Stimulated activated CD8-positive, alpha-beta memory T cell treated with anti-CD3 and anti-CD28 coated beads, Interleukin-4, amount 100 ng/mL, for 4 hours (primary cell): ENCODE measurements at places on chromosomes 12 and 14.

DNA sequence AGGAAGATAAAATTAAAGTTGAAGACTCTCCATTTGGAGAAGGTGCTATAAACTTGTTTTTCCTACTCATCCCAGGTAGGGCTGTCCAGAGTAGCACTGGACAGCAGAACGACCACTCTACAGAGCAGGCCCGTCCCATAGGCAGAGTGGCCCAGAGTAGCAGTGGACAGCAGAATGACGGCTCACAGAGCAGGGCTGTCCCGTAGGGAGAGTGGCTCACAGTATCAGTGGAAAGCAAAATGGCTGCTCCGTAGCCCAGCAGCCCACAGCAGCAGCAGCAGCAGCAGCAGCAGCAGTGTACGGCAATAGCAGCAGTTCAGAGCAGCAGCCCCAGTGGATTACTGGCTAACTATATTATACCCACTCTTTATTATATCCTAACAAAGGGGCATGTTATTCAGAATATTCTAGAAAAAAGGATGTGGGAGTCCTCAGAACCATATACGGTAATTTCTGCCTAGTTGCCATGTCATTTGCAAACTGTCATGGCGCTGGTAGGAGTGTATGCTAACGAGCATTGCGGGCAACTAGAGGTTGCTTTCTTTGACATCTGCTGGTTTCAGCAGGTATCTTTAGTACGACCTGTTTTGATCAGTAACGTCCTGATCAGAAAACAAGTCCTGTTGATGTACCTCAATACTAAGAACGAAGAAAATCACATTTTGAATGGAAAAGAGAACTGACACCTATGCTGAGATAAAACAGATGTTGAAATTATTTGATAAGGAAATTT, 567.3 kb downstream of the SLC16A7 start:
- DNase-seq = no peak

DNA sequence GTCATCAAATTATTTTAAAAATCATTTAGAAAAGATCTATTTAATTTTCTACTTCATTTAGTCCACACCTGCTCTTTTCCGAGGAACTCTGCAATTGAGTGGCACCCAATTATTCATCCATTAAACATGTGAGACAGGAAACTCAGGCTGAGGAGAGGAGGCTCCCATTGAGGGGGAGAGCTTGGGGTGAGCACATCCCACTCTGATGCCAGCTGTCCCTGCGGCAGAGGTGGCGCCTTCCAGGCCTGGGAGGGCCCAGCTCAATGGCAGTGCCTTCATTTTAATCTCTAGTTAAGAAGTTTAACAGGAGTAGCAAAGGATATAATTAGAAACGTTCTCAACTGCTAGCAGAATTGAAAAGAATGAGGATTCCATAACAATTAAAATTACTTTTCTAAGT, 92.0 kb downstream of the ITPR2 start:
- no peak for DNase-seq

DNA sequence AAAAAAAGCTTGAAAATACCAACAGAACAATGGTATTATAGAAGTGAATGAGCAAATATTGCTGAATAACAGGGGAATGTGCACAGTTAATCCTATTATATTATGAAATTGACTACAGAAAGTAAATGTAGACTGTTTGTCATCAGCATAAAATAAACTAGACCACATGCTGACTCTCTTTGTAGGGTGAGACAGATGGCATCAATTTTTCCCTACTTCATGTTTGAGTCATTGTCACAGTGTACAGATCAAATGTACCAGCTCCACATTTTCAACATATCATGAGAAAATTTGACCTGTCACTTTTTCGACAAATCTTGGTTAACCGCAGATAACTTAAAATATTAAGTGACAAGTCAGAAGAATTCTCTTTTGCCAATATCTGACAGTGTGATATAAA, 421.0 kb downstream of the RPL10L start:
- no peak for DNase-seq

- DNase-seq = no peak
Observed at GRCh38 chr12:25615119-25615518, 62.0 kb upstream of the LMNTD1 start.

DNA sequence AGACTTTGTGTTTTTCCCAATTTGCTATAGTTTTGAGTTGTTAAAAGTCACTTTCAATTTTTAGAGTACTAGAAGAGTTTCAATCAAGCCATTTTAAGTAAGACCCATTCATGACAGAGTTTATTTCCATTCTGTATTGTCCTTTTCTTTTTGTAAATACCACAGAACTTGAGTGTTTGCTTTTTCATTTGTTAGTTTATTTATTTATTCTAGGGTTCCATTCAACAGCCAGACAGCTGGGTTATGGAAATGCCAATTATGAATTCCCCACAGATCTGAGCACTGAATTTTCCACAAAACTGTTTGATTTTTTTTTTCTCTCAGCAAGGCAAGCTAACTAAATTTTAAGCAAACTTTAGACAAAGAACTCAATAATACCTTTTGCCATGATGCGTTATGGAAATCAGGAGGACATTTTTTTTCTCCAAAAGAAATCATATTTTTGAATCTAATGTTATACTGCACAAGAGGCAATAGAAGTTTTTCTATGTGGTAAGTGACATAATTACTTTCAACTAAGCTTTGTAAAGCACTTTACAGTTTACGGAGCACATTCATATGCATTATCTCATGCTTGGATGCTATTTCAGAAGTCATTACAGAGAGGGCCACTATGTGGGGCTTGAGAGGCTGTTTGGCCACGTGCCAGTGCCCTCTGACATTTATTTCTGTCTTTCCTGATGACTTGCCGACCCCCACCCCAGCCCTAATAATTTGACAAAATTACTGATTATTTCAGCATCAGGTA, 181.5 kb downstream of the VRK1 start:
- no peak for DNase-seq

- no peak for DNase-seq
Observed at GRCh38 chr12:5114436-5114835, 70.8 kb downstream of the KCNA5 start.

GRCh38 chr12:95834572-95834971, 24.2 kb upstream of the SNRPF start:
- DNase-seq = no peak

- DNase-seq = no peak
Observed at GRCh38 chr12:5505751-5506150, 73.8 kb downstream of the NTF3 start.

DNA sequence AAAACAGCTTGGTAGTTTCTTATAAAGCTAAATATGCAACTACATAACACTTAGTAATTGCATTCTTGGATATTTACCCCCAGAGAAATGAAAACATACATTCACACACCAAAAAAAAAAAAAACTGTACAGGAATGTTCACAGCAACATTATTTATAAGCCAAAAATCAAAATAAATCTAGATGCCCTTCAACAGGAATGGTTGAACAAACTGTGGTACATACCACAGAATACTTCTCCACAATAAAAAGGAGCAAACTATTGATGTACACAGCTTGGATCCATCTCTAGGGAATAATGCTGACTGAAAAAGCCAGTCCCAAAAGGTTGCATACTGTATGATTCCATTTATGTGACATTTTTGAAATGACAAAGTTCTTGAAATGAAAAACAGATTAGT, 62.1 kb upstream of the SLC38A4 start:
- DNase-seq = no peak

GRCh38 chr14:41606282-41606531, 469 bp upstream of the LRFN5 start:
- DNase-seq = no peak

- DNase-seq = no peak
Observed at GRCh38 chr12:102022286-102022685, 39.5 kb downstream of the WASHC3 start.

DNA sequence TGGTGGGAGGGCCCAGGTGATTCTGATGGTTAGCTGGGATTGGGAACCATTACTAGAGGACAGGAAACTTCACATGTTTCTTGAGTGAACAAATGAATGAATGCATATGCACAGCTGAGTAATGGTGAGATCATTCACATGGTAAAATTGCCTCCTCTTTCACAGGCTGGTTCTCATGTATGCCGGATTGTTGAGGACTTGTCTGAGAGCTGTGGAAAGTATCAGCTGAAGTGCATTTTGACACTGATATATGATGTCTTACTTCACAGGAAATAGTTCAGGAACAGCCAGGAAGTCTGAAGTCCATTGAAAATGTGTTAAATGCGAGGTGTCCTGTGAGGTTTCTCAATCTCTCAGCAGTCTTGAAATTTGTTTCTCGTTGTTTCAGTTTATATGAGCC, 77.6 kb upstream of the DACT1 start:
- DNase-seq = no peak

- no peak for DNase-seq
Observed at GRCh38 chr12:14185427-14186192, 179.9 kb upstream of the ATF7IP start.

- DNase-seq = no peak
Observed at GRCh38 chr12:122732170-122732569, 1.5 kb upstream of the HCAR1 start.

DNA sequence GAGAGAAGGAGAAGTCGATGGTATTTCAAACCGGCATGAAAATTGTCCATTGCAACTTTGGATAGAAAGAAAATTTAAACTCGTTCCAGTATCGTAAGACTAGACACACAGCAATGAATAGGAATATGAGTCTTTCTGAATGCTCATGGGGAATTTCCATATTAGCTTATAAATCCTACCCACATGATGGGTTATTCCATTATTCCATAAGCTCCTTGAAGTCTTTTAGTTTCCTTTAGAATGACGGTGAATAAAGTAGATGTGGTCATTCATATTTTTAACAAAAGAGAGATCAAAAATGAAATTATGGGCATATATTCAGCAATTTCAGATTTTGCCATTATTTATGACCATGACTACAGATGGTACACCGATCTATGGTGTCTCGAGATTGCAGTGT, 163.4 kb upstream of the HMGA2 start:
- no peak for DNase-seq

GRCh38 chr12:68468036-68468435, 135.9 kb upstream of the MDM1 start:
- no peak for DNase-seq

DNA sequence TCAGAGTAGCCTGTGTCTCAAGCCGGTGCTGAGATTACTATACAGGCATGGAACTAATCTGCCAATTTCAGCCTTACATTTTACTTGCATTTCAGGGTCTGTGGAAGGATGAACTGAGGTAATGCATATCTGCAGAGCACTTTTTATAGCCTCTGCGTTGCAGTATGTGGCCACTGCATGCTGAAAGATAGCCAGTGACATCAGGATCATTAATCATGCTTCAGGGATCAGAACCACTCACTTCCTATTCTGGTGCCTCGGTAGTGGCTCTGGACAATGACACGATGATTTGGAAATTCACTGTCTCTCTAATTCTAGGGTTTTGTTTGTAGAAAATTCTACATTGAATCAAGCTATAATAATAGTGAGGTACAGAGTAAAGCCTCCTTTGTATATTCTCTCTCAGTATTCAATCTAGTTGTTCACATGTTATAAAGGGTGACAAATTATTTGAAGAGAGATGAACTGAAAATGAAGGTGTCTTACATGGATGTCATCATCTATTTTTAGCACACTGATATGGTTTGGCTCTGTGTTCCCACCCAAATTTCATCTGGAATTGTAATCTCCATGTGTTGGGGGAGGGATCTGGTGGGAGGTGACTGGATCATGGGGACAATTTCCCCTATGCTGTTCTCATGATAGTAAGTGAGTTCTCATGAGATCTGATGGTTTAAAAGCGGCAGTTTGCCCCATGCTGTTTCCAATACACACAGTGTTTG, 554.3 kb upstream of the MIS18BP1 start:
- DNase-seq = no peak

DNA sequence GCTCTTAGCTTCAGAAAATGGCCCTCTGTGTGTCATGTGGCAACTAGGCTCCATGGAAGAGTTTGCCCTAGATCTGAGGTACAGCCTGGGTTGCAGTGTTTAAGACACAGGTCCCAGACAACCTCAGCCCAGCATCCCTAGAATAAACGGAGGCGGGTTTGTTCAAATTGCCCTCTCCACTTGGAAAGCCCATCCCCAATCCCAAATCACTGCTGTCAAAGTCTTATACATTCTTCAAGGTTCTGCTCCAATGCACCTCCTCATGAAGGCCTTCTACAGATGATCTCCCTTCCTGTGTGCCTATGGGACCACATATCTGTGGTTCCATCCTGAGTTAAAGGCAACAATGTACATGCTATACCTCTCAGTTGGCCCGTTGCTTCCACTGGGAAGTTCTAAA, 289.8 kb downstream of the DPF3 start:
- DNase-seq = no peak

DNA sequence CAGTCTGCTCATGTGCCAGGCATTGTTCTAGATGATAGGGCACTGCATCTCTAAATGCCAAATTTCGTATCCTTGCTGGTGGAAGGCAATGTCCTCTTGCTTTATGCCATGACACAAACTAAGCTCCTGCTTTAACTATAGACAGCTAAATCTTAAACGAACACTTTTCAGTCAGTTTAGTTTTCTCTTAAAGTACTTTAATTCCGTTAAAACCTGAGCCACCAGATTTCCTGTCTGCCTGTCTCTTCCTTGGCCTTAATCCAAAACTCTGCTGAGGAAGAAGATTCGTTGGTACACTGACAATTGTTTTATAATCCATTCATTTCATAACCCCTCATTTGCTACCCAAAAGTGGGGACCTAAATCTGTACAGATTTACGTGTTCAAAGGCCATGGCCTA, 194.4 kb upstream of the BCL2L14 start:
- DNase-seq = no peak

DNA sequence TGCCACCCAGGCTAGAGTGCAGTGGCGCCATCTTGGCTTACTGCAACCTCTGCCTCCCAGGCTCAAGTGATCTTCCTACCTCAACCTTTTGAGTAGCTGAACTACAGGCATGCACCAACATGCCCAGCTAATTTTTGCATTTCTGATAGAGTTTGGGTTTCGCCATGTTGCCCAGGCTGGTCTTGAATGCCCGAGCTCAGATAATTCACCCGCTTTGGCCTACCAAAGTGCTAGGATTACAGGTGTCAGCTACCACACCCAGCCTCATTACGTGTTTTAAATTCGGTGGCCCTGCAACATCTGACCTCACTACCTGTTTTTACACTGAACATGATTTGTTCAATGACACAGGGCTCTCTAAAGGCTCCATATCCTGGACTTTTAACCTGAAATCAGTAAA, 22.9 kb upstream of the RDH16 start:
- DNase-seq = no peak

- no peak for DNase-seq
Observed at GRCh38 chr12:26239122-26239851, 43.9 kb downstream of the SSPN start.

- DNase-seq = no peak
Observed at GRCh38 chr12:93773122-93773871, 96.1 kb downstream of the CRADD start.

- DNase-seq = no peak
Observed at GRCh38 chr12:122968104-122968503, 1.8 kb upstream of the ABCB9 start.
